ENCODE measurements at places on chromosomes 4 and X.

- peak; percentile 65 for DNase-seq
Observed at GRCh38 chrX:51891821-51892551, 1.4 kb upstream of the MAGED1 start.

GRCh38 chr4:168723020-168723419 lies 226.2 kb downstream of the PALLD start:
- no peak for DNase-seq

- no peak for DNase-seq
Observed at GRCh38 chrX:130726661-130727060, 176.3 kb downstream of the ENOX2 start.

GRCh38 chr4:113325876-113326615 lies 276.6 kb downstream of the ANK2 start:
- no peak for DNase-seq

GRCh38 chr4:55524844-55525571 lies 21.7 kb downstream of the CLOCK start:
- DNase-seq: no peak

DNA sequence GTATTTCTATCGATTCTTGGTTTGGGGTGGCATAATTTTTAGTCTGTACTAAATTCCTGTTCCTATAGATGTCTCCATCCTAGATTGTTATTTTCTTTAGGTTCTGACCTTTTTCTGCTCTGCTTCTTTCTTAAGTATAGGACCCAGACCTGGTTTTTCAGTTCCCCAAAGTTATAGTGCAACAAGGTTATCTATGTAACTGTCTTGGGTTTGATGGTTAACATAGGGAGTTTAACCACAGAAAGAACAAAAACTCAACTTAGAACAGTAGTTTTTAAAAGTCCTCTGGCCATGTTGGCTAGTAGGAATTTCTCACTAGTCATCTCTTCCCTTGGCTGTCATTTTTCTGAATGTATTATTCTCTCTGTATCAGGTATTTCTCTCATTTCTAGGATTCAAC lies 38.8 kb upstream of the MAD2L1 start:
- DNase-seq: no peak

DNA sequence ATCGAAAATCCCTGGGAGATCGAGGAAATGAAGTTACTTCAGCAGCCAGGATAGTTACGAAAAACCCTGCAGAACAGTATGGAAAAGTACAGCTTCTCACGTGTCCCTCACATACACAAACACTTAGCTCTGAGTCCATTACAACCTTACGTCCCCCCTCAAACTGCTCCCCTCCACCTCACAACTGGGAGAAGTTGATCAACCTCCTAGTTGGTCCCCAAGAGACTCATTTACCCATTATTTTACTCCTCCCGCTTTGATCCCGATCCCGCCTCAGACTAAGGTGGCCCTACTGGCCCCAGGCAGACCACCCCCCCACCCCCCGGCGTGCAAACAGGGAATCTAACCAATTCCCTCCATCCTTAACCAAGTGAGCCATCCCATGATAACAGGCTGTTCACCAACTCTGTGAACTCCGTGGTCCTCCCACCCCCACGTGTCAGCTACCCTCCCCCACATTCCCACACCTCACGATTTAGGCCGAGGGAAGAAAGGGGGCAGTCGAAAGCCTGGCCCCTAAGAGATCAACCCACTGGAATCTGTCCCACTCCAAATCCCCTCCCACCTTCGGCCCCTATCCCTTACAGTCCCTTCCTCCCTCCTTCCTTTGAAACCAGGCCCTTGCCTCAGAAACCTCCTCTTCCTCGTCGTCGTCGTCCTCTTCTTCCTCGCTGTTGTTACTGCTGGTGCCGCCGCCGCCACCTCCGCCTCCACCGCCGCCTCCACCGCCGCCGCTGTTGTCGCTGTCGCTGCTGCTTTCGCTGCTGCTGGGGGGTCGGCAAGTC lies 755 bp downstream of the ANKRD17 start:
- peak; percentile 26 for DNase-seq

DNA sequence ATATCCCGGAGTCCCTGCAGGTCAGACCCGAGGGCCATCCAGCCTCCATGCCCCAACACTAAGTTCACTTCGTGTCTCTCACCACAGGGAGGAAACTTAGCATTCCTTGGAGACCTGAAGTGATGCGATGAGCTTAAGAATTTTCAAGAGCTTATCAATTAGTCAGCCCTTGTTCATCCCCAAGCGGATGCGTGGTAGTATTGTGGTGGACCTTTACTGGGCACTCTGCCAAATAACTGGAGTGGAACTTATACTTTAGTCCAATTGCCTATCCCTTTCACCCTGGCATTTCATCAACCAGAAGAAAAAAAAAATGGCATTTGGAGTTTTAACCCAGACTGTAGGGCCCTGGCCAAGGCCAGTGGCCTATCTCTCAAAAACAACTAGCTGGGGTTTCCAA lies 137.1 kb downstream of the RELL1 start:
- DNase-seq: no peak

DNA sequence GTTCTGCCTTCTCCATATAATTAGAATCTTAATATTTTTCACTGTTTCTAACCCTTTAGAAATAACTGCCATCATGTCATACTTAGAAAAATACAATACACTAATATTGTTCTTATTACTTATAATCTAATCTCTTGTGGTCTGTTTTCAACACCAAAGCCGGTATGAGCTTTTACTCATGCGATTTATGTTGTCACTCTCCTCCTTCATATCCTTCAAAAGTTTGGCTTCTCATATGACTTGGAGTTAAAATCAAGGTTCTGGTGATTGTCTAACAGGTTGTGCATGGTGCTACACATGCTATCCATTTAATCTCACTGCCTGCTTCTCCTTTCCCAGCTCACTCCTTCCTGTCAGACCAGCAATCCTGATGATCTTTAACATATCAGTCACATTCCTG lies 1392.9 kb downstream of the ARAP2 start:
- no peak for DNase-seq

DNA sequence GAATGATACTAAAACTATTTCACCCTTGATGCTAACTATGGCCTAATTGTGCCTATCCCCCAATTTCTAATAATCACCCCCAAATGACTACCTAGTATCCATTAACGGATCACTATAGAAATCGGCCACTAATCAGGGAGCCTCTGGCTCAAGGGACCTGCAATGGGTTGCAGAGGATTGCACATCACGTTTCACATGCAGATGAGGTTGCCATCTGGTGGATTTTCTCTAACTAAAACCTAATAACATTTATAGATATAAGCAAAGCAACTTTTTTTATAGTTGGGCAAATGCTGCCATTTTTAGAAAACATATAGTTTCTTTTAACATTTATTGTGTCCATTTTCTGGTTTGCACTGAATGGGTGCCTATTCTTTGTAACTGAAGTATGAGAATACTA lies 28.3 kb upstream of the ALG13 start:
- no peak for DNase-seq

- DNase-seq: peak; percentile 30
Observed at GRCh38 chr4:153729895-153730294, 29.9 kb downstream of the RNF175 start.

- no peak for DNase-seq
Observed at GRCh38 chr4:108165586-108165985, 3.1 kb downstream of the LEF1 start.

- DNase-seq: no peak
Observed at GRCh38 chrX:27163236-27163635, 299.9 kb downstream of the PPP4R3C start.

- no peak for DNase-seq
Observed at GRCh38 chr4:185192059-185192458, 11.7 kb downstream of the CFAP97 start.

- no peak for DNase-seq
Observed at GRCh38 chr4:72767618-72768302, 198.7 kb upstream of the ADAMTS3 start.

DNA sequence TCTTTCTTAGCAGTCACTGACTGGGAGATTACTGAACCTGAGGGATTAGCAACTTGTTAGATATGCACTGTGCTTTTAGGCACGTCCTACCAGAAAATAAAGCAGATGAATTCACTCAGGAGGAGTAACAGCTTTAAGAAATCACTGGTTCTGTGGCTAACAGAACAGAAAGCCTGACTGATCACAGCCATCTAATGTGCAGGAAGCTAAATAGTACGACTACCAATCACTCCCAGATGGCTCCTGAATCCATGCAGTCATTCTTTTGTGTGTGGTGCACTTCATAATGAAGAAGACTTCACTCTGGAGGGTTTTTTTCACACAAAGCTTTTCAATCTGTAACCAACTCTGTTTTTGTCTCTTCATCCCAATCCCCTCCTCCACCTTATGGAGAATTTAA lies 305.3 kb upstream of the INTU start:
- no peak for DNase-seq
